HepG2 (cell line): ENCODE measurements at places on chromosomes 1 and 21.

GRCh38 chr1:6962996-6963911, 178.0 kb downstream of the CAMTA1 start:
- DNase-seq: no peak

DNA sequence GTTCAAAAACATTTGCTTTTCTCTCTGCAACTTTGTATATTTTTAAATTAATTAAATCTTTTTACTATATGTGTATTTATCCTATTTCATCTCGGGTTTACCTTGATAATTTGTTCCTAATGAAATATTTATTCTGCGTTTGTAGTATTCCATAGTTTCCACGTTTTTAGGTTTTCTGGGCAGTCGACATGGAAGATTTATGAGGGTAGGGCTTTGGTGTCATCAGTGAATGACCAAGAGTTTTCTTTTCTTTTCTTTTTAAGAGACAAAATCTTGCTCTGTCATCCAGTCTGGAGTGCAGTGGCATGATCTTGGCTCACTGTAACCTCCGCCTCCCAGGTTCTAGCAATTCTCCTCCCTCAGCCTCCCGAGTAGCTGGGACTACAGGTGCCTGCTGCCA, 17.2 kb upstream of the ZNF669 start:
- no peak for DNase-seq

- peak; percentile 44 for DNase-seq
Observed at GRCh38 chr1:11749203-11749689, 12.7 kb upstream of the C1orf167 start.

GRCh38 chr1:69648486-69648885, 80.8 kb downstream of the LRRC7 start:
- DNase-seq: no peak

DNA sequence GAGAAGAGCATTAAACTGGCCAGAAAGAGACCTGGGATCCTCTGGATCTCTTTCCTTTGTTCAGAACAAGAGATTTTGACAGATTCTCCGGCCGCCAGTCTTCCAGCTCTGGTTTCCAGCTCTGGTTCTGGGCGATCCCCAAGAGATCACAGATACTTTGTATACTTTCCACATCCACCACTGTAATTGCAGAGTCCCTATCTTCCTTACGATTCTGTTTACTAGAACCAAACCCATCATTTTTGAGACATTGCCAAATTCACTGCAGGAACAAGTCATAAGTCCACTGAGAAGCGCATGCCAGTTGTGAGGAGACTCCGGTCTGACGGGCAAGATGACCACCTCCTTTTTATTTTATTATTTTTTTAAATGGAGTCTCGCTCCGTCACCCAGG, 505.2 kb downstream of the SMYD3 start:
- DNase-seq: no peak

DNA sequence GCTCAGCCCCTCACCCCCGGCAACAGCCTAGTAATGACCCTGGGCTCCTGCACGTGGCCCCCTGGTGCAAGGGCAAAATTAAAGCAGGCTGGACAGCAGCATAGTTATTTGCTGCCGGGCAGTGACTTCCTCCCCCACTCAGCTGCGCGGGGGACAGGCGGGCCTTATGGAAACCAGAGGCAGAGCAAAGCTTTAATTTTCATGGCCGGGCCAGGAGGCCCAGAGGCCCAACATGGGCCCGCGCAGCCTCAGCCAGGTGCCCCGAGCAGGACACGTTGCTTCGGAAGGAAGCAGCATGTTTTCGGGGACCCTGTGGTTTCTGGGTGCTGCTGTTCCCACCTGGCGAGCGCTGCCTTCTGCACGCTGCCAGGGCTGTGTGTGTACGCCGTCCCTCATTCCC, 89.9 kb upstream of the ARHGEF16 start:
- no peak for DNase-seq

- DNase-seq: no peak
Observed at GRCh38 chr1:174720618-174721017, 272.9 kb downstream of the GPR52 start.

GRCh38 chr1:37930246-37931101, 16.4 kb downstream of the INPP5B start:
- peak; percentile 50 for DNase-seq

- DNase-seq: no peak
Observed at GRCh38 chr1:160707236-160708064, 4.2 kb downstream of the CD48 start.

- DNase-seq: peak; percentile 5
Observed at GRCh38 chr1:90706437-90707362, 10.4 kb downstream of the BARHL2 start.

DNA sequence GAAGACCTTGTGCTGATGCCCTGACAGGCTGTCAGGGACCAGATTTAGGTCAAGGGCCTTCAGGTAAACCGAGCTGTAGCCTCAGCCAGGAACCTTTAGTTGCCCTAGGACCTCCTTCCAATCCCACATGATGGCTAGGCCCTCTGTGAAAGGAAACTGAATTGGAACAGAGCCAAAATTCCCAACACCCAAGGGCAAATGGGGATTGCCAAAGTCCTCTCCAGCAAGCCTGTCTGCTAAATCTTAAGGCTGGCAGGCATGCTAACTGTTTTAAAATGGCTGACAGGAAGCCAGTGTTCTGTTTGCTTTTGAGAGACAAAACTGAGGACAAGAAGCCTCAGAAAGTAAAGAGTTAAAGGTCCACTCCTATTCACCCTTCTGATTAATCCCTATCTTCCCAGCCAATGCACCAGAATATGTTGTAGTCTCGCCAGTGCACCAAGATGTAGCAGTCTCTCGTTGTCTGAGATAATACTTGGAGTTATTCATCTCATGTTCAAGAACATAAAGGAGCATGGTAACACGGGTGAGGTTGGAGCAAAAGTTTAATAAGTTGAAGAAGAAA, 35.1 kb downstream of the MSTO1 start:
- no peak for DNase-seq

DNA sequence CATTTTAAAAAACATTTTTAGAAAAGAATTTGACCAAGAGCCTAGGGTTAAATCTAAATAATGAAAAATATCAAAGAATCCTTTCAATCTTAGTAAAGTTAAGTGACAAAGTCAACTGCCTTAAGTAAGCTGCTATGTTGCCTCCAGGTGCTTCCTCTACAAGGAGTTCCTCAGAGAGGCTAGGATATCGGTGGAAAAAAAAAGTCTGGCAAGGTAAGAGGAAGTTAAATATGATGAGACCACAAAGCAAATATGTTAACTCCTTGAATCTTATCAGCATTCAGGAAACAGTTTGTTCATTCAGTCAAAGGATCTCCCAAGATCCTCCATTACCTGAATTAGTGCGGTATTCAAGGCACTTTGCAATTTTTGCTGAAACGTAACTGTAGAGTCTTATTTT, 563.5 kb downstream of the PTPRC start:
- DNase-seq: no peak
